ENCODE measurements at places on chromosomes 1 and 21.
A peak's percentile ranks its signal among the peaks of the same experiment; 100 is the strongest.

- DNase-seq: no peak
Measured at GRCh38 chr1:47623557-47623940, 185.7 kb downstream of the FOXD2 start.

- DNase-seq: no peak
Measured at GRCh38 chr1:41872074-41872473, 46.6 kb downstream of the HIVEP3 start.

GRCh38 chr1:162549001-162549400 is 12.5 kb upstream of the UAP1 start:
- no peak for DNase-seq

GRCh38 chr1:12760256-12760795 is 13.2 kb upstream of the PRAMEF12 start:
- no peak for DNase-seq

GRCh38 chr1:183180634-183181056 is 5.4 kb upstream of the LAMC2 start:
- DNase-seq: no peak

- DNase-seq: no peak
Measured at GRCh38 chr21:45547545-45547900, 5.3 kb upstream of the SLC19A1 start.

DNA sequence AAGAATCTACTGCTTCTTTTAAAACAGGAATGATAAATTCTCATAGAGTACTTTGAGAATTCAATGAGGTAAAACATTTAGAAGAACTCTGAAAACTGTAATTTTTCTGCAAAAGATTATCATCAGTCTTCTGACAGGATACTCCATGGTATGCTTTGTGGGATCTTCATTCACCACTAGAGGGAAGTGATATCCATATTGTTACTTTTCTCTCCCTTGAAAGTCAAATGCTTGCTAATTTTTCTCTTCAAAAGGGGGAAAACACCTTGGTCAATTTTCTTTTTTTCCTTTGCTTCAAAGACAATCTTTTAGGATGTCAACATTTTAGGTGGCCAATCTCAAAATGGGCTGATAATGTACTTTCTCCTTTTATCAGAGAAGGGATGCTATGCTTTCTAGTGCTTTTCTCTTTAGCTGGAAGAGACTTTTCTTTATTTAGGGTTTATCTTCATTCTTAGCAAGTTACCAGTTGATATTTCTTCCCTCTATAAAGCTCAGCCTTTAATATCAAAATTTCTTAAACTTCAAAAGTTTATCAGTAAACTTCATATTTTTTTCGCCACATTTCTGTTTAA is 95.5 kb downstream of the NEGR1 start:
- no peak for DNase-seq

DNA sequence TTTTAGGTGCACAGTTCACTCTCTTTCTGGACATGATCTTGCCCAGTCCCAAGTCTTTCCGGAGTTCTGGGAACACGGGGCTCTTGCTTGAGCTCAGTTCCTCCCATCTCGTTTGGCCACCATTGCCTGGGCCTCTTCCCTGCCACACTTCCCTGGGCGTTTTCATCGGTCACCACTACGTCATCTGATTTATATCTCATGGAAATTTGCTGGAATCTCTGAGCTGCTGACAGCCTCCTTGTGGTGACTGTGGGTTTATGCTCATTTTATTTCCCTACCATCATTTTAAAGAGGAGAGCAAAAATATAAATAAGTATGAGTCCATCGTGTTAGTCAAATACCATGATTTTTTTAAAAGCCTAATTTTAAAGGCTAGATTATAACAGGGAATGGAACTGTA is 449.1 kb upstream of the KAZN start:
- DNase-seq: no peak

GRCh38 chr1:113325022-113325421 is 65.3 kb upstream of the MAGI3 start:
- no peak for DNase-seq

- no peak for DNase-seq
Measured at GRCh38 chr1:214547747-214548146, 3.7 kb downstream of the PTPN14 start.

DNA sequence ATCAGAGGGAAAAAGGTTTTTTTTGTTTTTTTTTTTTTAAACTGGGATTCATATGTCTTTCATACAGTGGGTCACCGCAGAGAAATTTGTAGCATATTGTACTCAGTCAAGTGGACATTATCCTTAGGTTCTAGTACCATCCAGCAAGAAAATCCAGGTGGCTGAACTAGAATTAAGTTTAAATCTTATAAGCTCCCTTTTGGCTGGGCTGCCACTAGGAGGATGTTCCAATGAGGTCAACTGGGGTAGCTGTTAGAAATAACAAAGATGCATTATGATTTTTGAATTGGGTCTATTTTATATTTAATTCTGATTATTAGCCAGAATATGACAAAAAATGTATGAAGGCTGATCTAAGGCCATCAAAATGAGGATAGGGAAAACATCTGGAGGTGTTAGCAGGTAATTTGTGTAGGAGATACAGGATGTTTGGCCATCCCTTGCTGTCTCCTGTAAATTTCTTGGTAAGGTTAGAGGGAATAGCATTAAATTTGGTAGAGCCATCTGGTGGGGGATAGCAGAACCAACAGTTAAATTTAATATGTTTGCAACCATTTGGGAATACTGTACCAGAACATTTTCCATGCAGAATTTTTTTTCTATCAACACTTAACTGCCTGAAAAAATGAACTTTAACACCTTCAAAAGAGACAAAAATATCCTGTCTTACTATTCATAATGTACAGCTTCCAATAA is 568.5 kb upstream of the B3GALT2 start:
- DNase-seq: no peak

DNA sequence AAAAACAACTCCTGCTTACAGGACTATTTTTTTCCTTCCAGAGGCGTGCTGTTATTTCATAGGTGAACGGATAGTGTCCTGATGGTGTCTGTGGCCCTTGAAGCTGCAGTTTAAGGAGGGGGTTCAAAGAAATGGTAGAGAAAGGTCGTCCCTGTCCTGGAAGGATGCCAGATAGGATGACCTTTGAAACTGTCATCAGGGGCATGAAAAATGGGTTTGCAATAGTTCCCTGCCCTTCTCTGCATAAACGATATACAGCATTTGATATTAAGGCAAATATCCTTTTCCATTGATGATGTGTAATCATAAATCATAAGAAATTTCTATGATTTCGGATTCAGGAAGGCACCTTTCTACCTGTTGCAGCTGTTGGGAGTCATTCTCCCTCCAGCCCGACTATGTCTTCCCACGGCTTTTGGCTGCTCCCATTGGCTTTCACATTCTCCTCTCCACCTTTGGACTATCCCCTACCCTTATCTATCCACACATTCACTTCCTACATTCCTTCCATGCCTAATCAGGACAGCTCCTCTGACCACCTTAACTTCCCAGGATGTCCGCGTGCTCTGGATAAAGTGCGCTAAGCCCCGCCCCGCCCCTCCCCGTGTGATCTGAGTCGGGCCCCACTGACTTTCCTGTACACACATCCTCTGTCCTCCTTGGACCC is 209.8 kb downstream of the DISC1 start:
- no peak for DNase-seq

DNA sequence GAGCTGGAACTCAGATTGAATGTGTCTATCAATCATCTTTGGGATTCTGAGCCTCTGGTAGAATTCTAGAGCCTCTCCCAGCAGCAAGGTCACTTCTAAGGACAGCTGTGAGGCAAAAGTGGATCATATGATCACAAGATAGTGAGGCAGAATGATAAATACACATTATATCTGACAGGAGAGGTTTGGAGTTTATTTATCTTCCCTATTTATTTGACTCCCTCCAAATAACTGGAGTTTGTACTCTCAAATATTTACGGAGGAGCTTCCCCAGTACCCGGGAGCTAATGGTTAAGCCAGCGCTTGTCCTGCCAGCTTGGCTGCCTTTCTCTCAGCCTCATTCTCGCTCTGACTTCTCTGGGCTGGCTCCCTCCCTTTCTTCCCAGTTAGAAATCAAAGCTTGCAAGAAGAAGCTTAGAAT is 2.3 kb downstream of the HMGCS2 start:
- DNase-seq: peak; percentile 15

DNA sequence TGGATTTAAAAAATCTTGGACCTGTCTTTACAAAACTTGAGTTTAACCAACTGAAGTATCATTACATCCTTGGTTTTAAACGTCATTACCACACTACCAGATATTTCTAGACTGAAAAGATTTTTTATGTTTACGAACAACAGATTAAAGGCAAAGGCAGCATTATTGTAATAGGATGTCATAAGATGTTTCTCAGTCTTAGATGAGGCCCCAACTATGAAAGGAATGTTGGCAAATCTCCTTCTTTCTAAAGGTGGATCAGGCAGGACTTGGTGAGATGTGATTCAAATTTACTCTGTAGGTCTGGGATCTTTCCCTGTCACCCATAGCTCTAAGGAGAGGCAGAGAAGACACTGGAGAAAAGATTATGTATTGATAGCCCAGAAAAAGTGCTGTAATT is 417.9 kb downstream of the PTBP2 start:
- DNase-seq: no peak

DNA sequence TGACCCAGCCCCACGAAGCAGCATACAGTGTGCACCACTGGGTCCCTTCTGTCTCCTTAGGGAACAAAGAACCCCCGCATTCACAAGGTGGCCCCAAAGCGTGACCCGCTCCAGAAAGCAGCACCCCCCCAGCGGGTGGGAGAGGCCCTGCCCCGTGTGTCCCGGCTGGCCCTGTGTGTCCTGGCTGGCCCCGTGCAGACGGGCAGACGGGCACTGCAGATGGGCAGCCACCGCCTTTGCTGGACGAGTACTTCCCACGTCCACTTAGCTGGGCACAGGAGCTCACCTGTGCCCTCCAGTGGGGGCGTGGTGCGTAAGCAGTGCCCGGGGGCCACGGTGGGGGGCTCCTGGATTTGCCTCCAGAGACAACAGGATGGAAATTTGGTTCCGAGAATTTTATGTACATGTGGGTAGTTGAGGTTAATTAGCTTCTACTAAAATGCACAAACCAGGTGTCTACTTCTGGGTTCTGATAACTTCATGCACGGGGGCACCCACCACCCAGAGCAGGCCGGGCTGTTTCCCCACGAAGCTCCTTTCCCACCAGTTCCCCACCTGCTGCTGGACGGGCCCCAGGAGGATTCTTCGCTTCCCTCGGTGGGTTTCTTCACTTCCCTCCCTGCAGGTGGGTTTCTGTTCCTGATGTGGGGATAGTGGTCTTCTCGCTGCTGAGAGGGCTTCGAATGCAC is 33.2 kb upstream of the SLC19A1 start:
- no peak for DNase-seq

DNA sequence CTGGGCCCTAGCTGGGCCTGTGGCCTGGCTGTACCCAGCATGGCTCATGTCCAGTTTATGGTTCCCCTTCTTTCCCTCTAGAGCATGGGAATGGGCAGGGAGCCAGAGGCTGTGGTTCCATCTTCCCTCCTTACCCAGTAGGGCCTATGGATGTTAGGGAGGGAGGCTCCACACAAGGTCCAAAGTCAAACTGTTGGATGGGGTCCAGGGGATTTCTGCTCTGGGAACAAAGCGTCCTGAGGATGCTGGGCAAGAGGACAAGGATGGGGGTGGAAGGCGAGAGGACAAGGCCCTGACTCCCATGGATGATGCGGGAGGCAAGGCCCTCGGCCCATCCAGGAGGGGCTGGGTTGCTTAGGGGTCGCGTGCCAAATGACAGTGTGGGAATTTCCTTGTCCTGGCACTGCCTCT is 17.3 kb downstream of the CSF1 start:
- peak; percentile 48 for DNase-seq

GRCh38 chr1:63368131-63368530 is 704 bp downstream of the ALG6 start:
- DNase-seq: no peak

DNA sequence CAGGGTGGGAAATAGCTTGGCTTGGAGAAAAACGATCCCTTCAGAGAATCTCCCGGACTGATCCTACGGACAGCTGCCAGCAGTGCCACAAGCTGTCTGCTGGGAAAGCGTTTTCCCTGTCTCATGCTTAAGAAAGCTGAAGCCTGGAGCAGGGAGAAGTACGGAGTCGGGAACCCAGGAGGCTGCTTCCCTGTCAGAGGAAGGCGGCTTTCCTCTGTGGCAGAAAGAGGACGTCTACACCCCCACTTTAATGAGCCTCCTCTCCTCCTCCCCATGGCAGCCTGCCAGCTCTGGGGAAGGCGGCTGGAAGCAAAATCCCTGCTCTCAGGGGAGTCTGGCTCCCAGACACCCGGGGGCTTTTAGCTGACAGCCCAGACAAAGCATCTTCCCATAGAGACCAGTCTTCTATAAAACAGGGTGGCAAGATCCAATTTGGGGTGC is 7.3 kb downstream of the KIF21B start:
- DNase-seq: peak; percentile 51

- DNase-seq: no peak
Measured at GRCh38 chr1:207603777-207604176, 41.2 kb upstream of the CR1L start.

DNA sequence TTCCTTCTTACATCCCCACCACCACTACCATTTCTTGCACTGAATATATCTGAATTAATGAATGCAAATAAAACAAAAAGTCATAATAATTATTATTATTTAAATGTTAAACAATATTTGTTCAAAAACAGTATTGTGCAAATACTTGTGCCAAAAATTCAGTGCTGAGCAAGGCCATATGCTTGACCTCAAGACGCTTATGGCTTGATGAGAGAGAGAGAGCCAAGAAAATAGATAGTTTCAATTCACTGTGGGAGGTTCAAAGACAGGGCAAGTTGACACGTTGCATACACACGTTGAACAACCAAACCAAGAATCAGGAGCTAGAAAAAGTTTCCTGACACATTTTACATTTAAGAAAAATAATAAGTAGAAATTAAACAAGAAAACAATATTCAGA is 1421.7 kb downstream of the KCNT2 start:
- DNase-seq: no peak

DNA sequence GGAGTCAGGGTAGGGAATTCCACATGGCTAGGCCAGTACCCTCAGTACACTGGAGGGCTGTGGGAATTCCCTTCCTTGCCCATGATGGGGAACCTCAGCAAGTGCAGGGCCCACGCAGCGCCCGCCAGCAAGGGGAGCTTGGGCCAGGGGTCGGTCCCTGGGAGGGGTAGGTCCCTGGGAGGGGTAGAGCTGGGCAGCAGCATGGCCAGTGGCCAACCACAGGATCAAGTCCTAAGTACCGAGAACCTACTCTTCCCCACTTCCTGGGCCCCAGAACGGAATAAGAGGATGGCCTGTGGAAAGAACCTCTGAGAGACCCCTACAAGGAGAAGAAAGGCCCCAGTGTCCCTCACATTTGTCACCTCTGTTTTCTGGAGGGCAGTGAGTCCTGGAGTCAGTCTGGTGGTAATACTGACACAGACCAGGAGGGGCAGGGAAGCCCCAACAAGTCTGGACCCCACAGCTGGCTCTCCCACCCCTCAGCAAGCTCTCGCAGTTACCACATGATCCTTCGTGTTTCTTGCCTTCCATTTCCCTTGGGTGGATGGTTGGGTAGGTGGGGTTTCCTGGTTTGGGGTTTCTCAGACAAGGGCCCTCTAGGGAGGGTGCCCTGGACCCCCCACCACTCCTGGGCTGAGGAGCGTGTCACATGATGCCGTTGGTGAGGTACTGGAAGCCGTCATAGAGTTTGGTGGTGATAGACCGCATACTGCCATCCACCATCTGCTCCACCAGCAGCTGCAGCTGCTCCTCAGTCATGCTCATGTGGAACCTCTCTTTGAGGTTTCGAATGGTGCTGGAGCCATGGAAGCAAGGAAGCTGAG is 10.3 kb downstream of the ZNF687 start:
- no peak for DNase-seq
